Pancreas (tissue), 10 donors: ENCODE measurements at places on chromosomes 11 and 22.

GRCh38 chr11:83666149-83666548 lies 380.0 kb upstream of the CCDC90B start:
- H3K4me3 ChIP-seq: no peak overlapping the region
- H3K36me3 ChIP-seq: no peaks in the 10 kb centered on the region
- H3K27ac ChIP-seq: no peak overlapping the region
- no peaks in the 10 kb centered on the region for H3K27me3 ChIP-seq

DNA sequence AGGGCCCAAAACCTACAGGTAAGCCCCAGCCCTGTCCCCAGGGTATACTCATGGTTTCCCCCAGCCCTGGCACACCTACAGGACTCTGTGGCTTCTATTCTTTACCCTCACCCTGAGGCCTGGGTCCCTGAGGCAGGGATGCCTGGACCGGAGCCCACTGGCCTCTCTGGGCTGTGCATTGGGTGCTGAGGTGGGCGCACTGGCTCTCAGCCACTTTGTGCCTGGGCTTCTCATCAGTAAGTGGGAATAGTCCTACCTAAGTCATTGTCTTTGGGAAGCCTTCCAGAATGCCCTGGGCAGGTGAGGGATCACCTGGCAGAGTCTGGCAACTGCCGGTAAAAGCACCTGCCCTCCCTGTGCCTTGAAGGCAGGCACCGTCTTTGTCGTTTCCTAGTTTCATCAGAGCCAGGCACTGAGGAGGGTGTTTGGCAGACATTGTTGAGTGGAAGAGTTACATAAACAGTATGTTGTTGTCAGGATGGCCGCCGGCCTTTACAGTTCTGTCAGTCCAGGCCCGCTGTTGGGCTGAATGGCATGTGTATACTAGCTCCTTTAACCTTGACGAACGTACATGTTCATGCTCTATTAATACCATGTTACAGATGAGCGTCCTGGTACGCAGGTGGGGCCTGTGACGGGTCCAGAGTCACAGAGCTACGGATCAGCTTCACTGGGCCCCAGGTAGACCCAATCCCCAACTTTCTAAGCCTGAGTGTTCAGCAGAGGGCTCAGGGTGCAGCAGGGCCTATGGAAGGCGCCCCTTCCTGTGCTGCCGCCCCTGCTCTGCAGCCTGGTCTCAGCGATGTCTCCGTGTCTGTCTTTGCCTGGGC lies 23.0 kb downstream of the SHANK3 start:
- H3K4me3 ChIP-seq: no peak overlapping the region
- DNase-seq: peak; percentile 43
- peaks cover 3% of the 10 kb centered on the region for H3K4me1 ChIP-seq
- no peaks in the 10 kb centered on the region for H3K27me3 ChIP-seq
- no peak overlapping the region for H3K27ac ChIP-seq
- H3K36me3 ChIP-seq: no peaks in the 10 kb centered on the region

GRCh38 chr22:25404556-25404927 lies 159.9 kb upstream of the GRK3 start:
- H3K36me3 ChIP-seq: no peaks in the 10 kb centered on the region
- H3K4me1 ChIP-seq: no peaks in the 10 kb centered on the region
- no peak for DNase-seq
- no peak overlapping the region for H3K27ac ChIP-seq
- peak overlapping the region; percentile 74 for H3K4me3 ChIP-seq

- no peak for DNase-seq
- no peak overlapping the region for H3K27ac ChIP-seq
- H3K4me3 ChIP-seq: no peak overlapping the region
- H3K27me3 ChIP-seq: no peaks in the 10 kb centered on the region
These were observed 2.3 kb upstream of the HMOX1 start for GRCh38 chr22:35378621-35379020.

GRCh38 chr22:27984001-27984695 lies 65.1 kb upstream of the PITPNB start:
- no peaks in the 10 kb centered on the region for H3K27me3 ChIP-seq
- H3K4me1 ChIP-seq: no peaks in the 10 kb centered on the region
- H3K4me3 ChIP-seq: no peak overlapping the region
- no peaks in the 10 kb centered on the region for H3K36me3 ChIP-seq
- H3K27ac ChIP-seq: no peak overlapping the region
- DNase-seq: no peak

DNA sequence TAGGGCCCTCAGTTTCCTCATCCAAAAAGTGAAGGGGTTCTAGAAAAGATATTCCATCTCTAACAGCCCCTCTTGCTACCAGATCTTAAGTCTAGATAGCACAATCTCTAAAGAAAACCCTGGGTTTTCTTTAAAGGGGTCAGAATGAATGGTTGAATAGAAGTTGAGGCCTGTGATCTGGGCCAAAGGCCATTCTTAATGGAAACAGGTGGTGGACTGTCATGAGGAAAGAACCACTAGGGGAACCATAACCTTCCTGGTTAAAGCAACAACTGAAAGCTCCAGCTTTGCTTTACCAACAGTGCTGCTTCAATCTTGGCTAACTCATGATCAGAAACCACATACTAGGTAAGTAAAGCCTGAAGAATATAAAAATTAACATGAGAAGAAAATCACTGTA lies 1.8 kb downstream of the CELF1 start:
- no peak overlapping the region for H3K27ac ChIP-seq
- no peaks in the 10 kb centered on the region for H3K27me3 ChIP-seq
- H3K4me1 ChIP-seq: peaks cover 30% of the 10 kb centered on the region

DNA sequence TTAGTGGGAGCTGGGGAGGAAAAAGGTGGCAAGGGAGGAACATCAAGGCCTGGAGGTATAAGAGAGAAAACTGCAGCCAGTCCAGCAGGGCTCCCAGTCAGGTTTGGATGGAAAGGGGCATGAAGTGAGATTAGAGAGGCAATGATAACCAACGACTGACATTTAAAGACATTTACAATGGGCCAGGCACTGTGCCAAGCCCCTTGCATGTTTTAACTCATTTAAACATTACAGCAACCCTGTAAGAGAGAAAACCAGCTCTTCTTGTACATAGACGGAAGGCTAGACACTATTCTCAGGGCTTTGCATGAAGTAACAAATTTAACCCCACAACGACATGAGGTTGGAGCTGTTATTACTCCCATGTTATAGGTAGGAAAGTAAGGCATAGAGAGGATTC lies 32.1 kb upstream of the PAK1 start:
- no peaks in the 10 kb centered on the region for H3K36me3 ChIP-seq
- no peaks in the 10 kb centered on the region for H3K27me3 ChIP-seq
- DNase-seq: no peak

GRCh38 chr22:23763579-23763945 lies 772 bp downstream of the C22orf15 start:
- no peaks in the 10 kb centered on the region for H3K4me1 ChIP-seq
- no peaks in the 10 kb centered on the region for H3K27me3 ChIP-seq
- H3K4me3 ChIP-seq: no peak overlapping the region
- H3K36me3 ChIP-seq: no peaks in the 10 kb centered on the region
- DNase-seq: no peak

GRCh38 chr22:37607010-37607934 lies 1.4 kb upstream of the GGA1 start:
- peak; percentile 94 for DNase-seq
- H3K27me3 ChIP-seq: no peaks in the 10 kb centered on the region
- no peaks in the 10 kb centered on the region for H3K36me3 ChIP-seq

- H3K4me1 ChIP-seq: no peaks in the 10 kb centered on the region
- H3K4me3 ChIP-seq: no peak overlapping the region
These were observed 5.0 kb upstream of the PGA3 start for GRCh38 chr11:61198361-61198760.

GRCh38 chr22:20194681-20195593 lies 44.1 kb upstream of the CCDC188 start:
- H3K27me3 ChIP-seq: no peaks in the 10 kb centered on the region
- H3K4me1 ChIP-seq: no peaks in the 10 kb centered on the region
- H3K27ac ChIP-seq: no peak overlapping the region
- H3K4me3 ChIP-seq: no peak overlapping the region
- no peak for DNase-seq

GRCh38 chr11:69009441-69010211 lies 3.4 kb downstream of the MRGPRF start:
- H3K4me1 ChIP-seq: no peaks in the 10 kb centered on the region
- no peak overlapping the region for H3K4me3 ChIP-seq
- H3K27me3 ChIP-seq: peaks cover 3% of the 10 kb centered on the region
- DNase-seq: no peak

GRCh38 chr11:33413301-33413700 lies 156.1 kb downstream of the HIPK3 start:
- H3K27me3 ChIP-seq: no peaks in the 10 kb centered on the region
- H3K27ac ChIP-seq: no peak overlapping the region
- no peaks in the 10 kb centered on the region for H3K36me3 ChIP-seq

DNA sequence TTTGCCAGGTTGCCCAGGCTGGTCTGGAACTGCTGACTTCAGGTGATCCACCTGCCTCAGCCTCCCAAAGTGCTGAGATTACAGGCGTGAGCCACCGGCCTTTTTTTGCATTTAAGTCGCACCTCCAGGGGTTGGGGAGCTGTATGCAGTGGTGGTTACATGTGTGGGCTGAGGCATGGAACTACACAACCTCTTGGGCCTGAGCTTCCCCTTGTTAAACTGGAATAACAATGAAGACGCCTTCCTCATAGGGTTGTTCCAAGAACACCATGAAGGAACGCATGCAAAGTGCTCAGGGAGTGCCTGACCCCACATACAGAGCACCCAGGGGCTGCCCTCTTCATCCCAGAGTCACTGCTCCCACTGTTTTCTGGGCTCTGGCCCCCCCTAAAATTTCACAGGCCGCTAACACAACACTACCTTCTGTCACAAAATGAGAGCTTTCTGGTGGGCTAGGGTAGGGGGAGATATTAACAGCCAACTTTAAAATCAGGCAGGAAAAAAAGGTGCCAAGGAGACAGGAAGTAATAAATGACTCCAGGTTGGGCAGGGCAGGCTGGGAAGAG lies 1.3 kb upstream of the FAM118A start:
- no peaks in the 10 kb centered on the region for H3K27me3 ChIP-seq
- H3K27ac ChIP-seq: no peak overlapping the region
- DNase-seq: no peak

DNA sequence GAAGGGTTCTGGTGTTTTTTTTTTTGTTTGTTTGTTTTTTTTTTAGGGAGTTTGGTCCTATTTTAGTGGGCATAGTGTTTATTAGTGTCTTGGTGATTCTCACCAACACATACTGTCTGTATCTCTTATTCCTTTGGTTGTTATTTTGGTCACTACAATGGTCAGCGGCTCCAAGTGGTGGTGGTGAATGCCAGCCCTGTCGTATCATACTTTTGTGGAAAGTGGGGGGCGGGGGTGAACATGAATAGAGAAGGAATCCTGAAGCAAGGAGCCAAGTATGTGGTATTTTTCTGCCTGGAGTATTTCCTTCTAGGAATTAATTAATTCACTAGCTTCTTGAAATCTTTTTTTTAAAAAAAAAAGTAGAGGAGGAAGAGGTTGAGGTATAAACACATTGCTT lies 79.6 kb downstream of the GRK3 start:
- H3K27me3 ChIP-seq: no peaks in the 10 kb centered on the region
- H3K4me3 ChIP-seq: no peak overlapping the region
- no peaks in the 10 kb centered on the region for H3K36me3 ChIP-seq

GRCh38 chr11:59394186-59394585 lies 32.0 kb downstream of the OR5A2 start:
- H3K36me3 ChIP-seq: no peaks in the 10 kb centered on the region
- H3K4me3 ChIP-seq: no peak overlapping the region
- DNase-seq: no peak
- no peaks in the 10 kb centered on the region for H3K27me3 ChIP-seq
- H3K27ac ChIP-seq: no peak overlapping the region

DNA sequence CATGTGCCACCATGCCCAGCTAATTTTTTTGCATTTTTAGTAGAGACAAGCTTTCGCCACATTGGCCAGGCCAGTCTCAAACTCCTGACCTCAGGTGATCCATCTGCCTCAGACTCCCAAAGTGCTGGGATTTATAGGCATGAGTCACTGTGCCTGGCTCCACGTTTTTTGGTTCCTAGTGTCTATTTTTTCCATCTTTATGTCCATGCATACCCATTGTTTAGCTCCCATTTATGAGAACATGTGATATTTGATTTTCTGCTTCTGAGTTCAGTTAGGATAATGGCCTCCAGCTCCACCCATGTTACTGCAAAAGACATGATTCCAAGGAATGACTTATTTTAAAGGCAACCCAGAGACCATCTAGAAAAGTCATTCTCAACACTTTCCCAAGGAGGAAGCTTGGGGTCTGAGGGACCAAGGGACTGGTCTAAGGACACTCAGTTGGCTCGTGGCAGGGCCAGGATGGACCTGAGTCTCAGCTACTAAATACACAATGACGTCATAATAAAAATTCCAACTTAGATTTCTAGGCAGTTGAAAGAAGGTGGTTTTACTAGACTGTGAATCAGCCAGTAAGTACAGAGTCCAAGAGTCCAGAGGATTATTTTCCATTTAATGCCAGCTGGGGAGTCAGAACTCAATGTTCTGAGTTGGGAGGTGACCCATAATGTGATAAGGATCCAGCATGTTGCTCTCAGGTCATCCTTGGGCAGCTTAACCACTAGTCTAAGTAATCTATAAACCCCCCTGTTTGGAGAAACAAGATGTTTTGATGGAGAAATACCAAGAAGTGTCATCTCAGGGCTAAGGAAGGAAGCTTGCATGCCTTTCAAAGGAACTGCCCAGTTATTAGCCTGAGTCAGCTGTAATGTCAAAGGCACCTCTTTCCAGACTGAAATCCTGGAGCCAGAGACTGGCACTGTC lies 39.4 kb downstream of the ABTB2 start:
- H3K27me3 ChIP-seq: no peaks in the 10 kb centered on the region
- peak overlapping the region; percentile 15 for H3K27ac ChIP-seq
- DNase-seq: no peak
- H3K36me3 ChIP-seq: no peaks in the 10 kb centered on the region
- no peaks in the 10 kb centered on the region for H3K4me1 ChIP-seq
- H3K4me3 ChIP-seq: no peak overlapping the region

DNA sequence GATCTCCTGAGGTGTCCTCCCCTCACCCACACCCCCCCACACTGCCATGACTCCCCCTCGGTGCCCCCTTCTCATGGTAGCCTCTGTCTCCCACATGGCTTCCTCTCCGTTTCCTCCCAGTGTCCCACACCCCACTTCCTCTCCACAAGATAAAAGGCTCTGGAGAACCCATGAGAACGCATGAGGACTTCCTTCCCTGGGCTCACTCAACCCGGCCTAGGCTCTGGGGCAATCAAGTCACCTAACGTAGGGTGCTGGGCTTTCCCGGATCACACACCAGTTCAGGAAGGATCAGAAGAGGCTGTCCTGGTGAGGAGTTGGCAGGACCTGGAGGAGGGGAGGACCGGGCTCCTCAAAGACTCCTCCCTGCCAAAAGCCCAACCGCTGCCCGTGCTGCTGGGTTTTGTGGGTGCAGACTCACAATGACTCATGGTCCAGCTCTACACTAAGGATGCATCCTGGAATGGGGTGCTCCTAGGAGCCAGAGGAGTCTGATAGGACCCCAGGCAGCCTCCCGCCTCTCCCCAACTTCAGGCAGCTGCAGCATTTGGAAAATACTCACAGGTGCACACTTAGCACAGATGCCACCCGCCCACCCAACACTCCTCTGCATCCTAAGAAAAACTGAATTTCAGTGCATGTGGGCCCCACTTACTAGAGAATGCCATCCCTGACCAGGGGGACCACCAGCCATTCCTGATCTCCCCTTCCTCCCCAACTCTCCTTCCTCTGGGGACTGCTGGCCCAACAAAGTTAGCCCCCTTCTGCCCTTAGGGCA lies 21.0 kb downstream of the SLC22A12 start:
- no peak overlapping the region for H3K27ac ChIP-seq
- H3K36me3 ChIP-seq: no peaks in the 10 kb centered on the region
- no peaks in the 10 kb centered on the region for H3K27me3 ChIP-seq
- H3K4me1 ChIP-seq: no peaks in the 10 kb centered on the region
- H3K4me3 ChIP-seq: no peak overlapping the region
- DNase-seq: no peak
